Stimulated activated CD8-positive, alpha-beta memory T cell treated with anti-CD3 and anti-CD28 coated beads, Interleukin-2, amount 100 ng/mL, for 1 hour (primary cell): ENCODE measurements at places on chromosomes 2 and 18.

DNA sequence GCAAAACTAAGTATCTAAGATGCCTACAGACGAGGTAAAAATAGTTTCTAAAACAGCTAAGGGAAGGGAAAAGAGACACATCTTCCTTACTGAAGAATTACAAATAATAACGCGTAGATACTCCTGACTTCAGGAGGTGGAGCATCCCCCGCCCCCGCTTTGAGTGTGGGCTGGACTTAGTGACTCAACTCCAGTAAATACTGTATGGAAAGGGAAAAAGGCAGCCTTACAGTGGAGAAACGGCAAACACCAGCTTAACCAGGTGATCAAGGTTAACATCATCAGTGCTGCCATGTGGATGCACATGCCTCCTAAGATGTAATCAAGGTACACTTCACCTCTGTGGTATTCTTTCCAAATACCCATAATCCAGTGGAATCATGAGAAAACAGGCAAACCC lies 47.9 kb downstream of the HADHB start:
- DNase-seq, result no peak

DNA sequence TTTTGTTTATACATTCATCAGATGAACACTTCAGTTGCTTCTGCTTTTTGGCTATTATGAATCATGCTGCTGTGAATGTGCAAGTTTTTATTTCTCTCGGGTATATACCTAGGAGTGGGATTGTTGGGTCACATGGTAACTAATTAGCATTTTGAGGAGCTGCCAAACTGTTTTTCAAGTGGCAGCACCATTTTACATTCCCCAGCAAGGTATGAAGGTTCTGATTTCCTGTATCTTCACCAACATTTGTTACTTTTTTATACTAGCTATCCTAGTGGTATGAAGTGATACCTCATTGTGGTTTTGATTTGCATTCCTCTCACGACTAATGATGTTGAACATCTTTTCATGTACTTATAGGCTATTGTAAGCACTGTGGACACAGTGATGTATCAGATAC lies 53.9 kb downstream of the DYNC1I2 start:
- DNase-seq, result no peak

- DNase-seq, result no peak
Measured at GRCh38 chr2:83837823-83838222, 621.3 kb downstream of the SUCLG1 start.

GRCh38 chr2:162244541-162245031 lies 1.3 kb upstream of the FAP start:
- no peak for DNase-seq

- no peak for DNase-seq
Measured at GRCh38 chr2:873651-874580, 76.7 kb upstream of the SNTG2 start.

DNA sequence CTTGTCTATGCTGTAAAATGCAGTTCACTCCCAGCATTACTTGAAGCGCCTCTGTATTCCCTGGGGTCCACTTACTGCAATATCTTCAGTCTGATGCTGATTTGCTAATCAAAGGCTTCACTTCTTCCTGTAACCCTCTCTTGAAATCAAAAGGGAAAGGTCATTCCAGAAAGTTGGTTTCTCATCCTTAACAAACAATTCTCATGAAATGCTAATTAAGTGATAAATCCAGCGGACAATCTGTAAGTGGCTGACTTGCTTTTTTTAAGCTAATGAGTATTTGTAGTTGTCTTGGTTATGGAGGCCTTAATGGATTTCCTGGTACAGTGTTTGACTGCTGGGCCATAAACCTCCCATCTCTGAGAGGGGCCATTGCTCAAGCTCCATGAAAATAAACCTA lies 499.6 kb upstream of the HS6ST1 start:
- no peak for DNase-seq

DNA sequence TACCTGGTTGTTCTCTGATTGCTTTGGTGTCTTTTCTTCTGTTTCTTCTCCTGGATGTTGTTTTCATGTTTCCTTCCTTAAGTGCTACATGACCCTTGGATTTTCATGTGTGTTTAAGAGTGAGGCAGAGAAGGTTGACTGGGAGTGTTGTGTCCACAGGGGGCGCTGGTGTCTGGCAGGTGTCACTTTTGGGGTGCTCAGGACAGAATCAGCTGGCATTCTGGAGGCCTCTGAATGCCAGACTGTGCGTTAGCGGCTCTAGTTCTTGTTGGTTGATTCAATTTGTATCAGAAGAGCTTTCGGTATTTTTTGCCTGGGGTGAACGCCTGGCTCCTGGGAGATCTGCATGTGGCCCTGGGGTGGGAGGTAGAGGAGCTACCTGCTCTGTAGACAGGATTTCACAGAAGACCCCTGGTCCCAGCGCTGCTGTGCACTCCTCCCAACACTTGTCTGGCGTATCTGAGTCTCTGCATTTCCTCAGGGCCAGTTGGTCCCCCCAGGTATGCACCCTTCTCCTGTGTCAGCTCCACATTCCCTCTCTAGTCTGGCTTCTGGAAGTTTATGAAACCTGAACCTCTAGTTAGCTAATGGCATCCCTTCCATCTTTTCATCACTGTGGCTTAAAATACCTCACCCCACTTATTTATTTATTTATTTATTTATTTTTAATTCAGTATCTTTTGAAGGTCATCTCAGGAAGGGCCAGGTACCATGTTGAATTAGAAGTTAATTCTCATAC lies 1.1 kb downstream of the GREB1 start:
- no peak for DNase-seq

DNA sequence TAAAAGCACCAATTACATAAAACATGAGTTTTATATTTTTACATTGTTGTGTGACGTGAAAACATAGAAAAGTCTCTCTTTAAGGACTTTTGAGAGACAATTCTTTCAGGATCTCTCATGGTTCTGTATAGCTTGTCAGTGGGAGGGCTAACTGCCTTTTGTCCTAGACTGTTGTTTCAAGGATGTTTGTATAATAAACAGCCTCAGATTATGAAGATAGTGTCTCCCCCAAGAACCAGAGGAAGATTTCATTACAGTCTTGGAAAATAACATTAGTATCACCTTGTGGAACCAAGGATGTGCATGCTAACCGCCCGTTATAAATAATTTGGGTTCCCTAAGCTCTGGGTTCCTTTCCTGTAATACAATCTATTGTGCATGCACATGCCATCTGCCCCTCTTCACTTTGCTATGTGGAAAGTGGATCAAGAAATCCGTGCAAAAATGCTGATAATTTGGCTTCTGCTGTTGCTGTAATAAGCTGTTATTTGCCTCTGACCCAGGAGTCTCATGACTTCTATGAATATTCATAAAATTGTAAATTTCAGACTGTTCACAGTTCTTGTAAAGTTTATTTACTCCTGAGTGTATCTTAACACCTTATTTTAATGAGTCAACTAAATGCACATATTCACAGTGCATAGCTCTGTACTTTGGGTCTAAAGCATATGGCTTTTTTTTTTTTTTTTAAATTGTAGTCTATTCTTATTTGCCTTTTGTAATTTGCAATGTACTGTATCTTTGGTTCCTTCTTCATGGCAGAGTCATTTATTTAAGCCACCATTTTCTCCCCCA lies 265.5 kb downstream of the PTH2R start:
- DNase-seq, result no peak

DNA sequence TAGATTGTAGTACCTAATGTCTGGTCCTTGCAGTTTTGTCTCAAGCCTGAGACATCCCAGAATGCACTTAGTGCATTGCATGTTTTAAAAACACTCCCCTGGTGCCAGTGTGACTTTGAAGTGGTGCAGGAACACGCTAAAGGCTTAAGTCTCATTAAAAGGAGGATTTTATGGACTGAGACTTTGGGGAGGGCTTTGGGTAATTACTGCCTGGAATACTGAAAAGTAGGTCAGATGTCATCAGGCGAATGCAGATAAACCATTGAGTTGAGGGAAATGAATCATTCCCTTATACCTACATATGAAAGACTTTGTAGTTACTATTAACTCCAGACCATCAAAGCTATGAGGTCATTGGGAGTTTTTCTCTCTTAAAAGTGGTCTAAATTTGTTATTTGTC lies 3.0 kb upstream of the OSBPL1A start:
- no peak for DNase-seq

- DNase-seq, result no peak
Measured at GRCh38 chr2:239283961-239284795, 116.6 kb downstream of the HDAC4 start.

DNA sequence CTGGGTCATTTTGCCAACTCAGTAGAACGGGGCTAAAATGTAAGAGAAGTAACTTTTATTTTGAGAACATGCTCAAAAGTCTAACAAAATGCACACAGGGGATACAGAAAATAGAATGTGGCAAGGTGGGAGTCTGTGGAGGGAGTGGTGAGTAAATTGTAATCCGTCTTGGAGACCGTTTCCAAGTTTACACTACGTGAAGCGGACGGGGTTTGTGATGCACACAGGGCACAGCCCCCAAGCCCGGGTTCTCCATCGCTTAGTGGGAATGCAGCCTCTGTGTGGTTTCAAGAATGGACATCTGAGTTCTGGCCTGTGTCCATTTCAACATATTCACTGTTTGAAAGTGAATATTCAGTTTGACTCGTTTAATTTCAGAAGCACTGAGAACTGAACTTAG lies 65.0 kb upstream of the TMEM18 start:
- no peak for DNase-seq

- DNase-seq, result no peak
Measured at GRCh38 chr2:16069663-16069932, 129.2 kb downstream of the MYCN start.

DNA sequence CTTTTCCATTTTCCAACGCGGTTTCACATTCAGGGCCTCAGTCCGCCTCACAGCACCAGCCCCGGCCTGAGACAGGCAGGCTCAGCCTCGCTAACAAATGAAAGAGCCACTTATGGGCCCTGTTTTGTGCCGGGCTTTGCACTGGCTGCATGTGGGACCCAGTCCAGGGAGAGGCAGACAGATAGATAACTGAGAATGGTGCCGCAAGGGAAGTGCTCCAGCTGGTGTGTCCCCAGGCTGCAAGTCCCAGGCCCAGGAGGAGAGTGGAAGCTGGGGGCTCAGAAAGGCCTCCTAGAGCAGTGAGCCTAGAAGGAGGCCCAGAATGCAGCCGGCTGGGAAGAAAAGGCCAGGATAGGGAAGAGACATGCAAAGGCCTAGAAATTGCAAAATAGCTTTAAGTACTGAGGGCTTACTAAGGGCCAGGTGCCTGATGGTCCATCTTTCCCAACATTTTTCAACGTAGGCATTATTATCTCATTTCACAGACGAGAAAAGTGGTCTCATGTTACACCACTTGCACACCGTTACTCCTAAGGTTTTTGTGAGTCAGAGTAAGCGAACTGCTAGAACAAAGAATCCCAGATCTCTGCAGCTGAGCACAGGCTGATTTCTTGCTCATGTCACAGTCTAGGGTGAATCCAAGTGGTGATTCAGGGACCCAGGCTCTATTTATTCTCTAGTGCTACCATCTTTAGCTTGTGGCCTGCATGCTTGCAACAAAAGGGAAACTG lies 26.0 kb downstream of the ADRA2B start:
- DNase-seq, result no peak

DNA sequence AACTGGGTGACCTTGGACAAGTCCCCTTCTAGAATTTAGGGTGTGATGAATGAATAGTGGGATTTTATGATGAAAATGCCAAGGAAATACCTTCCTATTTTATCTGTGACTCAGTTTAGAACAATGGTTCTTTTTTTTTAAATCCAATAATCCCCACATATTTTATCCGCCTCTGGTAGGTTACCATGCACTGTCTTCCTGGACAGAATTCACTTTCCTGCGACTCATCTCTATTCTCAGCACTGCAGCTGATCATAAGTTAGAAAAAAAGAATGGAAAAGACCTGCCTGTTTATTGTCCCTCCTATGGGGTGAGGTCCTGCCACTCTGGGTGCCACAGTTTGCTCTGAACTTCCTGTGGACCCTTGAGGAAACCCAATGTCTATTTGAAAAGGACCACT lies 73.1 kb downstream of the IRS1 start:
- DNase-seq, result no peak

DNA sequence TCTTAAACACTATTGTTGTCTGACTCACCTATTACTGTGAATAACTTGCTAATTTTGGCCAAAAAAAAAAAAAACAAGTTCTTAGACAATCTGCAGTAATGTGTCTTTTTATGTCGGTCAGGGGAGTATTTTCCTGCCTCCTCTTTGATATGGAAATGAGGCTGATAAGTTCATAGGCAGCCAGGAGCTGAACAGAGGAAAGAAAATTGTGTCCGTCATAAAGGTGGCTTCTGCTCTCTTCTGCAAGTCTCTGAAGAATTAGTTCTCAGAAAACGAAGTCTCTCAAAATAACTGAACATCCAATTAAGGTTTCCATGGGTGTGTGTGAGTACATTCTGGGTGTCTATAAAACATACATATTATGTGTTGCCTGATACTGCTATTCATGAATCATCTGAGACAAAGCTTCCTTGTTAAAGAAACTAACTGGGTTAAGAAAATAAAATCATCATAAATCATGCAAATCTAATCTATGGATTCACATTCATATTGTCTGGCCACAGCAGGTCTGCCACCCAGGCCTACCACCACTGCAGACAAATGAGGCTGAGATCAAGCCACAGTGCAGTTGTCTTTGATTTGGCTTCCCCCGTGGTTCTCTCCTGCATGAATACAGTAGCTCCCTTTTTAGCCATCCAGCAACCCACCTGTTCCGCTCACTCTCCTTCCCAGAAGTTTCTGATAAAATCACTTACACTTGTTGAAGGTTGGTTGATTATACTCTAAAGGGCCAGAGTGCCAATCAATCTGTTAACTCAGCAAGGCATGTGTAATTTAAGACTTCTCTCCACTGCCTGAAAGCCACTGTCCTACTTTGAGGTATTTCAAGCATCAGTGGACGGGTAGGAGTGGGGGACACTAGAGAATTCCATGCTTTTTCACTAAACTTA lies 19.4 kb upstream of the SP5 start:
- no peak for DNase-seq

GRCh38 chr18:5600378-5601071 lies 56.7 kb upstream of the EPB41L3 start:
- no peak for DNase-seq

DNA sequence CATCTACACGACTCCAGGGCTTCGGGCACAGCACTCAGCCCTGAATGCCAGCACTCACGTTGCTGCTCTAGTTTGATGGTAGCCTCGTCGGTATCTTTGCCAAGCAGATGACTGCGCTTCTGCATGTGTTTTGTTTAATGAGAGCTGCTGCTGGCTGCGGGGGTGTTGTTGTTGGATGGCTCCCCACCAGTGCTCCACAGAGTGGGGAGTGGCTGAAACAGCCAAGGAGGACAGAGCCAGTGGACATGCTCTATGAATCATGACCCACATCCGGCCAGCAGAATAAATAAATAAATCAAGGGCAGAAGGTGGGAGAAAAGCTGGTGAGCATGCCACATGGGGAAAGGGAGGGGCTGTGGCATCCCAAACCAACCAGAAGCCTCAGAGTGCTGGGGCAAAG lies 131.2 kb upstream of the SOX11 start:
- DNase-seq, result no peak

DNA sequence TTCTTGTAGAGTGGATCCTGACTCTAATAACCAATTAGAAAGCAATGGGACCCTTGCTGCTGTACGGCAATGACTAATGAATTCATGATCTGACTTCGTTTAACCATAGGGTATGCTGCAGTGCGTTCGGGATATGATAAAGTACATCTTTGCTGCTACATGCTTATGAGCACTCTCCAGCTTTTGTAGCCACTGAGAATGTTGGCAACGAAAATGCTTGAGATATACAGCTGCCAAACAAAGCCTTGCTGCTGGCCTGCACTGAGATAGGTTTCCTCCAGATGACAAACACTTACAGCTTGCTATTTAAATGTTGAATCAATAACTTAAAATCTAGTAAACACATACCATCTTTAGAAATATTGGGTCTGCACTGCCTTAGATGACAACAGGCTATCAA lies 372.4 kb upstream of the SLC8A1 start:
- no peak for DNase-seq
